Hematopoietic multipotent progenitor cell treated with erythropoietin and hydrocortisone succinate and interleukin-3 and kit ligand, for 4 days (in vitro differentiated cells): ENCODE measurements at places on chromosomes 13 and 19.
A peak's percentile ranks its signal among the peaks of the same experiment; 100 is the strongest.

GRCh38 chr19:47036097-47036651 is 12.2 kb downstream of the TMEM160 start:
- peak; percentile 54 for DNase-seq

DNA sequence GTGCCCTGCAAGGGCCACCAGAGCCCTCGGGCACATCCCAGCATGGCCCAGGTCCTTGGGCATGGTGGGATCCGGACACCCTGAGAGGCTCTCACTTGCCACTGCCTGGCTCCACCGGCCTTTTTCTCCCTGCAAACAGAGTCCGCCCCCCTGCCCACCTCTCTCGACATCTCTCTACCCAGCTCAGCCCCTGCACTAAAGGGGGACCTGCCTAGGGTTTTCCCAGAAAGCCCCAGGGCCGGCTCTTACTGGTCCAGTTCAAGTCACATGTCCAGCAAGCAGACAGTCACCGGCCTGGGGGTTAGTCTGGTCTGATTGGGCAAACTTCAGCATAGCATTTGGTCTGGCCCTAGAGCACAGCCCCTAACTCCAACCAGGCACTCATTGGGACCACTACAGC is 52.9 kb downstream of the SMARCA4 start:
- no peak for DNase-seq

GRCh38 chr19:19033426-19034203 is at the start of the genes ARMC6 and SUGP2:
Gene ARMC6, plus strand, starts transcription at chr19:19033603. Its CDS starts 607 bp downstream, at chr19:19034210.
Gene SUGP2, minus strand, starts transcription at chr19:19033517. Its CDS starts 2,446 bp downstream, at chr19:19031071.
- peak; percentile 96 for DNase-seq

DNA sequence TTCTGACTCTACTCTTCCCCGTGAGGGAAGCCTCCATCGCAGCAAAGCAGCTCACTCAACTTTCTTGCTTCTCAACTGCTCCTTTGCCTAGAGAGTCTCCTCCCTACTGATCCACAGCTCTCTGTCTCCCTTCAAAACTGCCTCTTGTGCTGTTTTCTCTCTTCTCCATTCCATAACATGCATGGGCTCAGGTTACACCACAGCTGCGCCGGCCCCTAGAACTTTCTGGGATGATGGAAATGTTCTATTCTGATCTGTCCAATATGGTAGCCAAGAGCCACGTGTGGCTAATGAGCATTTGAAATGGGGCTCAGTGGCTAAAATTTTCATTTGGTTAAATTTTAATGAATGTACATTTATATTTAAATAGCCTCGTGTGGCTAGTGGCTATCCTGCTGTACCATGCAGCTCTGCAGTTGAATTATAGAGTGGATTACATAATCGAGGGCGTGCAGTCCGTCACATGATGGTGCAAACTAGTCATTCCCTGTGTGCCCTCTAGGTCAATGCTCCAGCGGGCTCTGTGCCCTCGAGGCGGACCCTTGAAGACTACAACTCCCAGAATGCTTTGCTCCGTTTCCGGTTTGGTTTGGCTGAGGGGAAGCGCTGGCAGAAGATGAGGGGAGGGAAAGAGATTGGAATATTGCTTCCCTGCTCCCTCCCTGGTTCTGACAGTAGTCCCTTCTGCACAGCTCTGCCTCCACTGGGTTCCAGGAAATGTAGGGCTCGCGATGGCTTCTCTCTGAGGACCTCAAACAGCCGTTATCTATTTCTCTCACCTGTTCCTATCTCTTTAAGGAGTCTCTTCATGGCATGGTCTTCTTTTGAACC is 109.8 kb downstream of the CACNA1A start:
- DNase-seq = peak; percentile 61

DNA sequence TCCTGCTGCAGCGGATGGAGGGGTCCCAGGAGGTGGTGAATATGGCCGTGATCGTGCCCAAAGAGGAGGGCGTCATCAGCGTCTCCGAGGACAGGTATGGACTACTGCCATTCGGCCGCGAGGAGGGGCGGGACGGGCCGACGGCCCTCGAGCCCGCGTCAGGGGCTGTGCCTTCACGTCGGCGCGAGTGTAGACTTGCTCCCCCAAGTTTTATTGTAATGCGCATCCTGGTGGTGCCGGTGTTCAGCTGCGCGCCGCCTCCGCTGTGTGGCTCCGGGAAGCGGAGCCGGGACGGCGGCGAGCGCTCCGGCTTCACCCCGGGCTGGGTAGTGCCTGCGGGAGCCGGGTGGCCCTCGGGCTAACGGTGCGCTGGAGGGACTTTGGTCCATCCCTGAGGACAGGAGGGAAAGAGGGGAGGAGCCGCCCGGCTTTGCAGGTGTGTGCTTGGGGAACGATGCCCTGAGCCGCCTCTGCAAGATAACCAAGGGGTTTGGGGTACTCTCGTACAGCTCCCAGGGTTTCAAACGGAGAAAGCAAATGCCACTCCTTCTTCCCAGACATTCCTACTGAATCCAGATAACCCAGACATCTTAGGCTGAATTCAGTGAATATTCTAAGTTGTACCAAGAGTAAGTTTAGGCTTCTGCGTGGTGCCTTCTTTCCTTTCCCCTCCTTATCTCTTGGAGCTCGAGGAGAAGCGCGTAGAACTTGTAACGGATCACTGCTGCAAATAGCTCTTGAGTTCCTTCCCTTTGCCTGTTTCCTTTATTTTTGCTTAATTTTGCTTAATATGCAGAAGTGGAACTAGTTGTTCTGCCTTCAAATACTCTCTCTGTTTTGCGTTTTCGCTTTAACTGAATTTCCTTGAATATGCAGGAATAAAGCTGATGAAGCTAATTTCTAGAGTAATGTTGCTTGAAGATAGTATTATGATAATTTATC is 740 bp downstream of the WDFY2 start:
- peak; percentile 83 for DNase-seq

DNA sequence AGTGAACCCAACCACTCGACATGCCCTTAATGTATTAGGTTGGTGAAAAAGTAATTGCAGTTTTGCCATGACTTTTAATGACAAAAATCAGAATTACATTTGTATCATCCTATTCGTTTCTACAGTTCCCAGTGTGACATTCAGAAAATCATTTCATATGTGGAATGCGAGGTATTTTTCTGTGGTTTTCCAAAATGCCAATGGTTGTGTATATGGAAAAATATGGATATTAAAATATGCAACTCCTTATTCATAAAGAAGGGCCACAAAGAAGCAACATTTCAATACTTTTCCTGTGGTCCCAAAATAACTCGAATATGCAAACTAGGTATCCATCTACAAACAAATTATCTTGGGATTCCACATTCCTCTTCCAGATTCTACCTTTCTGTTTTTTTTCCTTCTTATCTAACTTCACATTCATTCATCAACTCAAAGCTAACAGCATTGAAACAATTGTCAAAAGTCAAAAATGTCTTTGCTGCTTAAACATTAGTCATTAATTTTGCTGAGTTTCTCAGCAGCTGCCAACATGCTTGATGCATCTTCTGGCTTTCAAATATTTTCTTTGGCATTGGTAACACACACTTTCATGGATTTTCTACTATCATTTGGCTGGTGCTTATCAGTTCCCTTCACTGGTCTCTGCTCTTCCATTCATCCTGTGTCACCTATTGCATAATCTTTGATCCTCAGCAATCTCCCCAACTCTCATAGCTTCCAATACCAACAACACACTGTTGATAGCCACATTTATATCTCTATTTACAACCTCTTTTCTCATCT is 1445.4 kb downstream of the EFNB2 start:
- DNase-seq = no peak

GRCh38 chr19:46378268-46378667 is 31.4 kb downstream of the PPP5C start:
- no peak for DNase-seq

DNA sequence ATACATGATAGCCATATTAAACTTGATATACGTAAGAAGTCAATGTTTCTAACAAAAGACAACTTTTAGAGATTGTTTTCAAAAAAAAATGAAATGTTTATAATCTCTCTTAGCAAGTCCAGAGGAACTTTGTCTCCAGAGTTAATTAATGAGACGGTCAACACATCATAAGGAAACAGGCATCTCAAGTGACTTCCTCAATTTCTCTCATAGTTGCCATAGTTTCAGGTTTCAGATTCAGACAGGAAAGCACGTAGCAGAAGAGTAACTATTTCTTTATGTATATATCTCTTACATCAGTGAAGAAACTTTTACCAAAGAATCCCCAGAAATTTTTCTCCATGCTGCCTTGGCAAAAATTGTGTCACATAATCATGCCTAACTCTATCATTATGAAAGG is 159.6 kb upstream of the ATXN8OS start:
- DNase-seq = peak; percentile 68

DNA sequence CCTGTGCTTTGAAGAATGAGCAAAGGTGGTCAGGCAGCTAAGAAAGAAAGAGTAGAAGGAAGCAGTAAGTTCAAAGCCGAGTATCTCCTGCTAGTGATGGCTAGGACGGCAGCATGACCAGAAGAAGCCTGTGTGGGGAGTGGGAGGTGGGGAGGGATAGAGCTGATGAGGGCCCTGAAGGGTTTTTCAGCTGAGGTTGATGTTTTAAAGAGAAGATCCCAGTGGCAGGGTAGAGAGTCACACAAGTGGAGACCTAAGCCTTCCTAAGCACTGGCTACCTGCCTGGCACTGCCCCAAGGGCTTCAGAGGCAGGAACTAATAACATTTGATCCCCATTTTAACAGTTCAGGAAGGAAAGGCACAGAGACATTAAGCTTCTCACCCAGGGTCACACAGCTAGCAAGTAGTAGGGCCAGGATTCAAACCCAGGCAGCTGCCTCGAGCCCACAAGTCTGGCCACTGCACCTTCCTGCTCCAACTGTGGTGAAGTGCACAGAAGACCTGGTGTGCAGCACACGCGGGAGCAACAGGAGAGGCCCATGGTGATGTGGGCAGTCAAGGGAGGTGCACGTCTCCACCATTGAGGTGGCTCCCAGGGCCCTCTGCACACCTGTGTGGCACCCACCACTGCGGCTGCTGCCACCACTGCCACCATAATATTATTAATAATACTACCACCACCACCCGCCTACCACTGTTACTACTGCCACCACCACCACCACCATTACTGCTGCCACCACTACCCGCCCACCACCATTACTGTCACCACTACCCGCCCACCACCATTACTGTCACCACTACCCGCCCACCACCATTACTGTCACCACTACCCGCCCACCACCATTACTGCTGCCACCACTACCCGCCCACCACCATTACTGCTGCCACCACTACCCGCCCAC is 22.1 kb downstream of the CUL4A start:
- DNase-seq = no peak

- no peak for DNase-seq
These were observed 7.1 kb downstream of the TSSK6 start for GRCh38 chr19:19508217-19508616.

DNA sequence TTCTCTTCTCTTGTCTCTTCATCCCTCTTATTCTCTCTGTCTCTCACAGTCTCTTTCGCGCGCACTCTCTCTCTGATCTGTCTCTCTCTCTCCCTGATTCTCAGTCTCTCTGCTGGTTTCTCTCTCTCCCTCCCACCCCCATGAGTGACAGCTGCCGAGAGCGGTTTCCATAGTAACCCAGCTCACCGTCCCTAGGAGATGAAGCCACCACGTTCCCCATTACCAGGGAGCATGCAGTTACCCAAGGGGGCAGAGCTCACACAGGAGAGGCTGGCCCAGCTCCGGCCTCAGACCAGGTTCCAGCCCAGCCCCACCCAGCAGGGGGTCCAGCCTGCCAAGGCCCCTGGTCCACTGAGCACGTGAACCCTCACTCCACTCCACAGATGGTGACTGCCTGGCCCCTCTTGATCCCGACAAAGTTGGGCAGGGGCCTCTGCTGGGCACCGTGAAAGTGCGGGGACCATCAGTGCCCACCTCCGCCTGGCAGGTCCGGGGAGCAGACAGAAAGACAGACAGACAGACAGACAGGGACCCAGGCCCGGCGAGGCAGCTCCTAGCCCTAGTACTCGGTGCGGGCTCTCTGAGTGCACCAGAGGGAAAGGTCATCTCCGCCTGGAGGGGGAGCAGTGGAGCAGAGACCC is 50.6 kb downstream of the CELF5 start:
- DNase-seq = peak; percentile 80
